ENCODE measurements at places on chromosomes 4 and X.

GRCh38 chrX:110131031-110131430, 128.1 kb downstream of the TMEM164 start:
- no peak for DNase-seq

GRCh38 chrX:154123241-154124219, 20.5 kb upstream of the OPN1LW start:
- no peak for DNase-seq

DNA sequence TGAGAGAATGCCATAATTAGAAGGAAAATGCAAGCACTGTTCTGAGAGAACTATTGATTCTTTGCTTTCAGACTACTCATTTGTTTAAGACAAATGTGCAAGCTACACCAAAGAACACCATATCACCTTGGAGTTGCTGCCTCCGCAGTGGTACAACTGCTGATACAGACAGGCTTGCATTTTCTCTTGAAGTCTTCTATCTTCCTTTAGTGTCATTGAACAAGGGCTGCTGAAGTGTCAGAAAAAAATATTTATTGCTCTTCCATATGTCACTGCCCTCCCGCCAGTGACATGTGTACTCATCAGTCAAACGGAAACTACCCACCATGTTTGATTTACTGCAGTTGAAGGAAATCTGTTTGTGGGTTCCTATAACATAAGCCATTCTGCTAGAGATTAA, 318.3 kb upstream of the MAGEB18 start:
- no peak for DNase-seq

GRCh38 chrX:82218361-82218760, 1016.5 kb downstream of the SH3BGRL start:
- DNase-seq: no peak

DNA sequence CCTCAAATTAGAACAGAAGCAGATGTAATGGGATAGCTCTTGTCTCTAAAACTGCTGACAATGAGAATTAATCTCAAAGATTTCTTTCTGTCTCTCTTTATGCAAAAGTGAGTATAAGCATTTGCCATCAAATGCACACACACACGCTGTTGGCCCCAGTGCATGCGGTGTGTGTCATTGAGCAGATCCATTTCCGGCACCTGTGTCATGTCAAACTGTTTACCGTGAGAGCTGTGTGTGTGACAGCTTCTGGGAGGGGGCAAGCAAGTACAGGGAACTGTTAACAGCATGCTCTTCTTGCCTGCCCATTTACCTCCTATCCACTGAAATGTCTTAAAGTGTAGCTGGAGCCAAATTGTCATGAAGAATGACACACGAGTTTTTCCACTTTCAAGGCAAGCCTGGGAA, 297.9 kb upstream of the FAT4 start:
- no peak for DNase-seq

GRCh38 chr4:168483811-168484210, 3.5 kb upstream of the DDX60L start:
- DNase-seq: no peak

GRCh38 chrX:119895843-119896326, at the start of gene AKAP14:
AKAP14 (plus strand) TSS chrX:119895893; CDS start chrX:119903224, 7,331 bp downstream.
- no peak for DNase-seq

- no peak for DNase-seq
These were observed 97.8 kb downstream of the PDGFC start for GRCh38 chr4:156873799-156874198.

DNA sequence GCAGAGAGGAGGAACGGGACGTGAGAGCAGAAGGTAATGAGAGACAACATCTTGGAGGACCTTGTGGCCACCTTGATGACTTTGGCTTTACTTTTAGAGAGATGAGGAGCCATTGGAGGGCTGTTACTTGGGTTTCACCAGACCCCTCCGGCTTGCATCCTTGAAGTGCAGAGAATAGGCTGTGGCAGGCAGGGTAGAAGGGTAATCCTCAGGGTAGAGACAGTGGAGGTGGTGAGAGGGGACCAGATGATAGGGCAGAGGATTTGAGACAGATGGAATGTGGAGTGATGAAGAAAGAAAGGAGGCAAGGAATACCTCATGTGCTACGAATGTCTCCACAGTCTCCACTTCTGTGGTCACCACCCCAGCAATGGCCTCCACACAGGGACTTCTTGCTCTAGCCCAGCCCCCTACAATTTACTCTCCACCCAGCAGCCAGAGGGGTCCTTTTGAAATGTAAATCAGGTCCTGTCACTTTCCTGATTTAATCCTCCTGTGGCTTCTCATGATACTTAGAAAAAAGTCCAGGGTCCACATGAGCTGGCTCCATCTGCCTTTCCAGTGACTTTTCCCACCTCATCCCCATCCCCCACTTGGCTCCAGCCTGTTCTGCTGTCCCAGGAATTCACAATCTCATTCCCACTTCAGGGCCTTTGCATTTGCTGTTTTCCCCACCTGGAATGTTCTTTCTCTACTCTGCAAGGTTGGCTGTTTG, 115.0 kb downstream of the PJA1 start:
- no peak for DNase-seq

GRCh38 chr4:45502471-45502870, 621.4 kb downstream of the GABRG1 start:
- no peak for DNase-seq

DNA sequence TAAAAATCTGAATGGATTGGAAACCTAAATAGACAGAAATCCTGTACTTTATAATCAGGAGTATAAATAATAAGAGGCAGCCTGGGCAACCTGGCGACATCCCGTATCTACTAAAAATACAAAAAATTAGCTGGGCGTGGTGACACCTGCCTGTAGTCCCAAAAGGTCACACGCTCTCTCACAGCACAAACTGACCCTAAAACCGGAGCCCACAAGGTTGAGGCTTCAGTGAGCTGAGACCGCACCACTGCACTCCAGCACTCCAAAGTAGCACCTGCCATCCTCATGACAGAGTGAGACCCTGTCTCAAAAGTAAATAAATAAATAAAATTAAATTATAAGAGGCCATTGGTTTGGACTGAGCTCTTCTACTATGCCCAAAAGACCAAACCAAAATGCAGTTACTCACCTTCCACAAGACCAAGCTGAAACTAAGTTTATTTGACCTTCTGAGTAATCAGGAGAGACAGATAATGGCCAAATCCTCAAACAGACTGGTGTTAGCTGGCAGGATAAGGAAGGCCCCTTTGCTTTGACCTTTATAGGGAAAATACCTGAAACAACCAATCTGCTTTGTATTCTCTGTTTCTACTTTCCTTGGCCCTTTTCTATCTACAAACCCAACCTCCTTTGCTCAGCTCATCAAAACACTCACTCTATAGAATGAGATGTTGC, 3.2 kb upstream of the GRSF1 start:
- DNase-seq: no peak

DNA sequence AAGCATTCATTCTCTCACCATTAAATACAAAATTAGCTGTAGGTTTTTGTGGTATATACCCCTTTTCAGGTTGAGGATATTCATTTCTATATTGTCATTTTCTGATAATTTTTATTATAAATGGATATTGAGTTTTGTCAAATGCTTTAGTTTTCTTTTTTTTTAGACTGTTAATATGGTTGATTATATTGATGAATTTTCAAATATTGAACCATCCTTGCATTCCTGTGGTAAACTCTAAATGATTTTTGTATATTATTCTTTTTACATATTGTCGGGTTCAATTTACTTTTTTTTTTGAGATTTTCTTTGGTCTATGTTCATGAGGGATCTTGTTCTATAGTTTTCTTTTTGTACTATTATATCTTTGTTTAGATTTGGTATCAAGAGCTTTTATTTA, 165.1 kb downstream of the GPAT3 start:
- DNase-seq: no peak

DNA sequence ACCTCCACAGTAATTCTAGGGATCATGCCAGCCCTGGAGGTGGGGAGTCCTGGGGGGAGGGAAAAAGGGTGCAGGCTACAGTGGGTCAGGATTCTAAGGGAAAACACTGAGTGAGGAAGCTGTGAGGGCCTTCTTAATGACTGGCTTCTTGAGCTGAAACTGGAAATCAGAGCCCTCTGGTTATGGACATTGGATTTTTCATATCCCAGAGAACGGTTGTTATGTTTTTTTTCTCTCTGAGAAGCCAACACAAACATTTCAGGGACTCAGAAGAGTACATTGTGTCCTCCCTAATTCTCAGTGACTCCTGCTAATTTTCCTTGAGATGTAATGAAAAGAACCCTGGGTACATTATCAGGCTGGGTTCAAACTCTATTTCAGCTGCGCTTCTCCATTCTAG, 162.4 kb upstream of the PRDX4 start:
- DNase-seq: no peak

- no peak for DNase-seq
These were observed 107.6 kb downstream of the CDS1 start for GRCh38 chr4:84690481-84690880.

GRCh38 chrX:37746218-37746941, 33.5 kb upstream of the CYBB start:
- no peak for DNase-seq

DNA sequence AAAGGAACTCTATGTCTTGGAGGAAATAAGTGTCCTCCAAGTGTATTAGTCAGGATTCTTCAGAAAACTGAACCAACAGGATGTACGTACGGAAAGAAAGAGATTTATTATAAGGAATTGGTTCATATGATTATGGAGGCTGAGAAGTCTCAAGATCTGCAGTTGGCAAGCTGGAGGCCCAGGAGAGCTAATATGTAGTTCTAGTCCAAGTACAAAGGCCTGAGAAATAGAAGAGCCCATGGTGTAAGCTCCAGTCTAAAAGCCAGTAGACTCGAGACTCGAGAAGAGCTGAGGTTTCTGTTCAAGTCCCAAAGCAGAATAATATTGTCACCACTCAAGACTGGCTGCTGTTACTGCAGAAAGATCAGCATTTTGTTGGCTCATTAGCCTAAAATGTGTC, 65.3 kb upstream of the EFNB1 start:
- no peak for DNase-seq

GRCh38 chrX:139967750-139968149, 2.4 kb upstream of the CXorf66 start:
- no peak for DNase-seq

DNA sequence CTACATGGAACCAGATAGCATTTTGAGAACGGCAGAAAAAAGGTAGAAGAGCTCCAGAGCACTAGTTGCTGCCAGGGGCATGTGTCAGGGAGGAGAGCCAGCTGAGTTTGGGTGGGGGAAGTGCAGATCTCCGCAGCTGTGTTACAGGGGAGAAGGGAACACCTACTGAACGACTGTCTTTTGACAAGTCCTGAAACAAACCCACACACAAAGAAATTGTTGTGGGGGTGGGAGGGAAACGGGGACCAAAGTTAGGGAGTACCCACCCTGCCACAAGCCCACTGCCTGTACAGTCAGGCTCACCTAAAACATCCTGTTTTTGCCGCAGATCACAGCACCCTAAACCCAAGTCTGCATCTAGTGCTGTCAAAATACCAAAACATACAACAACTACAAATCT, 55.5 kb downstream of the LEF1 start:
- no peak for DNase-seq

DNA sequence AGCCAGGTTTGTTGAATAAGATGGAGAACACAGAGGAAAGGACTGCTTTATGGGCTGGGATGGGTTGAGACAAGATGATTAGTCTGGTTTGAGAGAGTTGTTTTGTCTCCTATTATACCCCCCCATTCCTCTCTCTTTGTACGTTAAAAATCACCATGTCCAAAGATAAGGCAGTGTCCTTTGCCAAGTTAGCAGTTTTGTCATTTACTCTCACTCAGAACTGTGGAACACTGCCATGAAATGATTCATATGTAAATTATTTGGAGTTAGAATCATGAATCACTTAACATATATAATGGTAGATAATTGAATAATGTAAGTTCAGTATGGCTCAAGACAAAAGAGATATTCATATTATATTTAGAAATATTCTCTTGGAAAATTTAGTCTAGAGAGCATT, 151.3 kb downstream of the DCLK2 start:
- no peak for DNase-seq

- DNase-seq: no peak
These were observed 123.9 kb upstream of the GC start for GRCh38 chr4:71907782-71908181.

- no peak for DNase-seq
These were observed 184.9 kb downstream of the NSUN7 start for GRCh38 chr4:40934676-40935075.

GRCh38 chr4:176967586-176967985, 174.9 kb upstream of the VEGFC start:
- no peak for DNase-seq

- DNase-seq: no peak
These were observed 84.7 kb upstream of the PCDH19 start for GRCh38 chrX:100494646-100495370.

DNA sequence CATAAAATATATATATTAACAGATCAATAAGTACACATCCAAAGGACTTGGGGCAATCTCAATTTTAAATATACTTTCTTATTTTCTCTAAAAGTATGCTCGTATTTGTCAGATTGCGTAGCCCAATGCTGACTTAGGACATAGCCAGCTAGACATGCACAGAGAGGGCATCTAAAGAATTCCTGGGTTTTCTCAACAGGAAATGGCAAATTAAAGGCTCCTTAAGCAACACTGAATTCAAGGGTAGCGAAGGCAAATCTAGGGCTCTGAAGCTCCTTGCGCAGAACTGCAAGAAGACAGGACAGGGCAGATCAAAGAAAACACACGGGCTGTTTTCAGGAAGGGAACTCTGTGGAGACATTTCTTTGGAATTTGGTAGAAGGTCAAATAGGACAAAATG, 94.6 kb upstream of the FTHL17 start:
- DNase-seq: no peak

GRCh38 chr4:171875291-171875690, 62.1 kb downstream of the GALNTL6 start:
- DNase-seq: no peak

GRCh38 chr4:15506464-15506863, 36.8 kb downstream of the CC2D2A start:
- DNase-seq: no peak

DNA sequence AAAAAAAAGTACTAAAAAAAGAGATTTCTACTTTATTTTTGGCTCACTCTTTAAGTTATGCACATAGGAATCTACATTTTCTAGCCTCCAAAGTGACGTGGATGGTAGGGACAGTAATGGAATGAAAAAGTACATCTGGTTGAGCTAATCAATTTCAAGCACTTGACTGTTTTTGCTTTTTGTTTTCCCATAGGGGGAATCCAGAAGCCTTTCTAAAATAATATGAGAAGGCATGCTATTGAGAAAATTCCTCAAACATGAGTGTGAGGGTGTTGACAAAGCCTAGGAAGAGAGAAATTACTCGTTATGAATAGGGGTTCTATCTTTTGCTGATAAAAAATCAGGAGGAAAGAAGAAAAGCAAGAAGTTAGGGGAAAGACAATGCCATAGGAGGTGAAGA, 242.5 kb upstream of the PUDP start:
- no peak for DNase-seq

GRCh38 chr4:145870155-145871020, 68.2 kb downstream of the ZNF827 start:
- no peak for DNase-seq
